ENCODE measurements at places on chromosomes 2 and 18.

- DNase-seq: no peak
These were observed 4.8 kb downstream of the GCFC2 start for GRCh38 chr2:75705921-75706320.

DNA sequence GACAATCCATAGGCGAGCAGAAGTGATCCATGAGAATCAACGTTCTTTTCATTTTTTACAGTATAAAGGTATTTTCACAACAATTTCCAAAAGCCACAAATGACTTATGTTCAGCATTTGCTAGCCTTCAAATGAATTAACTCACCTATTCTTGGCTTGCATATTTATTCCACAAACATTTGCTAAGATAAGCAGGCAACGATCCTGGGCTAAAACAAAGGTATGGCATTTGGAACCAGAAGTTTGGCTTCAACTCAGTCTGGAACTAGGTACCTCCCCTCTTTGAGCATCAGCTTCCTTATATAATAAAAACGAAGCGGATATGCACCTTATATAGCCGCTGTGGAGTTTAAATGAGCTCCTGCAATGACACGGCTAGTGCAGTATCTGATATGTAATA lies 20.5 kb downstream of the CYRIA start:
- no peak for DNase-seq

DNA sequence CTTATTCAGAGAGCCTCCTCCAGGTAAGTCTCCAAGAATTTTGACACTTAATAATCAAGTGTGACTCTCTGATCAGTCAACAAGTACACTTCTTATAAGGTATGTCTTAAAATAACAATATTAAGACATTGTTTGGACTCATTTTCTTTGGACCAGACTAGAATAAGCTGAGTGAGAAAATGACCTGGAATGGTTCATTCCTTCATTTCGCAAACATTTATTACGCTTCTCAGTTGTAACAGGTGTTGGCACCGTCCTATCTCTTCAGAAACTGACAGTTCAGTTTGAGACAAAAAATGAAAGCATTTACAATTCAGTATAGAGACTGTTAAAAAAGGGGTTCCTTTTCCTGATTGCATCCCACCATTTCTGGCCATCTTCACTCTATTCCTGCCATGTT lies 46.6 kb downstream of the TSPYL6 start:
- no peak for DNase-seq

DNA sequence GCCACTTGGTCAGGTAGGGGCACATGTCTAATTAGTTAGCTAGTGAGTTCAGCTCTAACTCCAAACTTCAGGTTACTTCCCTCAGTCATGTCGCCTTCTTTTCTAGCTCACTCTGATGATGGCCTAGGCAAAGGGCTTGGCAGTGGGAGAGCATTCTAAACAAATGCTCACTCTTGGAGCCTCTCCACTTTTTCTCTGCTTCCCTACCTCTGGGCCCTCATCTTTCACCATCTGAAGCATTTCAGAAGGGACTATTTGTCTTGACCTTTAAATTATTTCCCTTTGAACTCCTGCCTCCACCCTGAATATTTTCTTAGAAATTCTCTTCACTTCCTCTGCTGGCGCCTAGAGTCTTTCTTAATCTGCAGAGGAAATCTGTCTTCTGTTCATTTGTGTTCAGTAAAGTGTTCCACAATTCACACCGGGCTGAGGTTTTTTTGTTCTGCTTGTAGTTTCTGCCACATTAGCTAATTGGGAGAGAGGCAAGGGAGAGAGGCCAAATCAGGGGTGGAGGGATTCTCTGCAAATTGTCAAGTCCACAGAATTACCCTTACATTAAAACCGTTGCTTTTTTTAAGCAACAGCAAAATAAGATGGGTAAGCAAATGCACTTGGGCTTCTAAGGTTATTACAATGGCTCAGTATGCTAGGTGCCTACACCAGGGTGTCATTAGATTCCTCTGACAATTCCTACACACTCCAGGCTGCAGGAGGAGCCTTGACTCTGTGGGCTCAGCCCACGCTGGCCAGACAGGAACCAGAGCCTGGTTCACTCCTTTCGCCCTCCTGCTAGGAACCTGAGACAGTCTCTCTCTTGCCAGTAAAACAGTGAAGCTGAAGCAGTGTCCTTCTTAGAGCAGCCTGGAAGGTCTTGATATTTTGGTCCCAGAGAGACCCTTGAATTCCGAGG lies 5.5 kb downstream of the MSGN1 start:
- DNase-seq: no peak

DNA sequence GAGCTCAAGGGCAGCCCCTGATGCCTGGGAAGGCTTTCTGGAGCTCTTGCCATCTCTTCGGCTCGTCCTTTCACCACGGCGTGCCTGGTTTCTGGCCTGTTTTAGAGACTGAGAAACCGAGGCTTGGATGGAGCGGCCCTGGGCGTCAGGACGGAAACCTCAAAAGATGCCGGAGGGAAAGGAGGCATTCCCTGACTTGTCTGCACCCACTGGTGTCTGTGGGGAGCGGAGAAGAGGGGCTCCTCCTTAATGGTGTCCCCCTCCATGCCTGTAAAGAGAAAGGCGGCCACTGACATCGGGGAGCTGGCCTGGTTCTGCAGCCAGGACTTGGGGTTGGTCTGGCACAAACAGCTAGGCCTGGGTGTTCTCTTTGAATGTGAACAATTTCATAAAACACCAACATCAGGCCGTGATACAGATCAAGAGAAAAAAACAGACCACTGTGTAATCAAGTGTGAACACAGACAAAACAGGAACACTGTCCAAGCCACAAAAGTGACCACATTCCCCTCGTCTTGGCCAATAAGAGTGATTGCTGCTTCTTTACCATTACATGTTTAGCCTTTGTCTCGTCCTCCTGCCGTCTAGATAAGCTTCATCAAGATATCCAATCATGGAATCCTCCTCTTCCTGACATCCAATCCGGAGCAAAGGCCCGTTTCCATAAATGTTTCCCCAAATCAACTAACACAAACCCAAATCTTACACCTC lies 633 bp upstream of the ILKAP start:
- no peak for DNase-seq

GRCh38 chr2:19848952-19849351 lies 52.8 kb downstream of the TTC32 start:
- no peak for DNase-seq

GRCh38 chr18:111306-112014 lies 46.9 kb upstream of the USP14 start:
- peak; percentile 54 for DNase-seq

DNA sequence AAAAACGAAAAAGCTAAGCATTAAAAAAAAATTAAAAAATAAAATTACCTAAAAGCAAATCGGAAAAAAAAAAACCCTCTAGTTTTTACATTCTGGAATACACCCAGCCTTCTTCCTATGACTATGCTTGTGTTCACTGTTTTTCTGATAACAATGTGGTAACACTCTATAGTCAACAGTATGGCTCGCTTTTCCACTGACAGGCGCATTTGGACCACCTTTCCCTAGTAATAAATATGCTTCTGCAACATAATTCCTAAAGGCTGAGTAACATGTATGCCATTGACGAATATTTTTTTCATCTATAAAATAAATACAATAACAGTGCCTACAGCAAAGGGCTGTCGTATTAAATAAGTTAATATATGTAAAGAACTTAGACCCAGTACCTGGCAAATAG lies 27.9 kb downstream of the NOL10 start:
- DNase-seq: no peak

DNA sequence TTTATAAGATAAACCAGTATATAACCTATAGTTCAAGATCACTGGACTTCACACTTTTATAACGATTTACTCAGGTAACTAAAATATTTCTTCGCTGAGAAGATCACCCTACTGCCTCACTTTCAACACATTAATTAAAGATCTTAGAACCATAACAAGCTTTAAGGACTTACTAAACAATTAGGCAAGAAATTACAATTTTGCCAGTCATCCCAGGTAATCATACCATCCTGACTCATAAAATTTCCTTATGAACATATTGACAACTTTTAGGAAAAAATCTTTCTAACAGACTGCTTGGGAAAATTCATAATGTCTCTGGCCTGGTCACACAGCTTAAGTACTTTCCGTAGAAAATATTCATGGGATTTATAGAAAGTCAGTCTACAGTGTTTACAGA lies 223.2 kb downstream of the NRXN1 start:
- no peak for DNase-seq

- DNase-seq: no peak
These were observed 71.4 kb downstream of the OSBPL1A start for GRCh38 chr18:24326211-24326610.

DNA sequence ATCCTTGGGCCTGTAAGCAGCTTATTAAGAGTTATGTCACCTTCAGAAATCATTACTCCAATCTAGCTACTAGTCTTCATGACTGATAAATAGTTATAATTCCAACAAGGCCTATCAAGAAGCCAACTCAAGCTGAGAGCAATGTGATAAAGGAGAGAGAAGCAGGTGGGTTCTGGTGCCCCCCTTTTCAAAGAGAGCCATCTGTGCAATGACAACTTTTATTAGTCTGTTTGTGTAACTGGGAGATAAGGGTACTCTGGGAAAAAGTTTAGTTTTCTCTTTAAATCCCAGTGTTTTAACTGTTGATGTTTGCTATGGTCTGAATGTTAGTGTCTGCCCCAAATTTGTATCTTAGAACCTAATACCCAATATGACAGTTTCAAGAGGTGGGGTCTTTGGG lies 60.6 kb downstream of the CCDC93 start:
- DNase-seq: no peak

- peak; percentile 7 for DNase-seq
These were observed 8.8 kb downstream of the GKN2 start for GRCh38 chr2:68943581-68944568.

DNA sequence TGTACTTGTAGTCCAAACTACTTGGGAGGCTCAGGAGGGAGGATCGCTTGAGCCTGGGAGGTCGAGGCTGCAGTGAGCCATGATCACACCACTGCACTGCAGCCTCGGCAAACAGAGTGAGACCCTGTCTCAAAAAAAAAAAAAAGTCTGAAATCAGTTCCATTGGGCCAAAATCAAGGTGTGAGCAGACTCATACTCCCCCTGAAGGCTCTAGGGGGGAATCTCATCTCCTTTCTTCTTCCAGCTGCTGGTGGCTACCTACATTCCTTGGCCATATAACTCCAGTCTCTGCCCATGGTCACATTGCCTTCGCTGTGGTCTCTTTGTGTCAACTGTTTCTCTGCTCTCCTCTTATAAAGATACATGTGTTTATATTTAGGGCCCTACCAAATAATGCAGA lies 234.0 kb downstream of the LRRTM1 start:
- DNase-seq: no peak

GRCh38 chr2:217491271-217491670 lies 511.5 kb downstream of the TNS1 start:
- DNase-seq: no peak

GRCh38 chr2:182435754-182436153 lies 8.9 kb upstream of the PDE1A start:
- no peak for DNase-seq
